ENCODE measurements at places on chromosomes 2 and 18.

GRCh38 chr2:85596486-85597143 is 1.1 kb downstream of the RNF181 start:
- no peak for DNase-seq

DNA sequence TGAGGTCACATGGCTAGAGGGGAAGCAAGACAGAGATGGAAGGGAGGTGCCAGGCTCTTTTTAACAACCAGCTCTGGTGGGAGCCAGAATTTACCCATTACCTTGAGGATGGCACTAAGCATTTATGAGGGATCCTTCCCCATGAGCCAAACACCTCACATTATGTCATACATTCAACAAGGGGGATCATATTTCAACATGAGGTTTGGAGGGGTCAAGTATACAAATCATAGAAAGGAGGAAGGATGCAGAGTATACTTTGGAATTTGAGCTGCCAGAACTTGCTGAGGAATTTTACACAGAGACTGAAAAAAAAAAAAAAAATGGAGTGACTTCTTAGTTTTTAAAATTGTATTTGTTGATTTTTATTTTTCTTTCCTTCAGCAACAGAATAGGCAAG is 891.4 kb downstream of the CCDC85A start:
- DNase-seq: no peak

GRCh38 chr2:75199428-75200011 is at the start of gene TACR1:
Gene TACR1 (minus strand): TSS chr2:75199520. CDS start chr2:75198934, 586 bp downstream.
- DNase-seq: peak; percentile 64

DNA sequence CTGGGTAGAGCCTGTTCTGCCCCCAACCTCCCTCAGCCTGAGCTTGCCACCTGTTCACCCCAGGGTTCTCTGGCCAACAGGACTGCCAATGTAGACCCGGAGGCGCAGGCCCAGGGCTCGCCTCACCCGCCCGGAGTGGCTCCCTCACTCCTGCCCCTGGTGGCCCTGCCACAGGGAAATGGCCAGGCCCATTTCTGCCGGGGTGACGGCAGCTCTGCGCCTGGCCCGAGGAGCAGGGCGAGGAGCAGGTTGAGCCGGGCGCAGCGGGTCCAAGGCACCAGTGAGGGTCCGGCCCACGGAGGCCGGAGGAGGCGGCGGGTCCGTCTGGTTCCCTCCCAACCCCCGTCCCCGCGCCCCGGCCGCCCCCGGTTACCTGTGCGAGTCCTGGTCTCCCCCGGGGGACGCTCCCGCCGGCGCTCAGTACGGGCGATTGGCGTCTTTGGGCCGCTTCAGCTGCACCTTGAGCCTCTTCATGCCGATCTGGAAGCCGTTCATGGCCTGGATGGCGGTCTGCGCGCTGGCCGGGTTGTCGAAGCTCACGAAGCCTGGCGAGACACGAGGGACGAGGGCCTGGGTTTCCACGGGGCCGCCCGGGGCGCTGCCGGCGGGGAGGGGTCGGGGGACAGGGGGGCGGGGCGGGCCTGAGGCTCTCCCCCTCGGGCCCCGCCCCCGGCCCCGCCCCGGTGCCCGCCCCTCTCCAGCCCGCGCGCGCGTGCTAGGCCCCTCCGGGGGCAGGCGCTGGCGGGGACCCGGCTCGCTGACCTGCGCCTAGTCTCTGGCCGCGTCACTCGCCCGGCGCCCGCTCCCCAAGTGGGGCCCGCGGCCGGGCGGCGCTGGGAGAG is 312.0 kb downstream of the CELF4 start:
- DNase-seq: no peak

DNA sequence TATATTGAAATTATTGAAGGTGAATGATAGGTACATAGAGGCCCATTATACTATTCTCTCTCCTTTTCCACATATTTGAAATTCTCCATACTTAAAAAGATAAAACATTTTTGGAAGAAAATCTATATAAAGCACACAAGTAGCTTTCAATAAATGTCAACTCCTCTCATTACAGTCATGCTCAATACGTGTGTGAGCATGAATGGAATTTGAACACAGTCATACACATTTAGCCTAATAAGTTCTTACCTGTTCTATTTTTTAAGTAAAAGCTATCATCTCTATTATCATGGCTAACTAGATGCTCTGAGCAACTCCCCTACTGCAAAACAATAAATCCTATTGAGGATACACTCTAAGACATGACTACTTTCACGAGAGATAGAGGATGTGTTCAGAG is 41.9 kb upstream of the SPATS2L start:
- DNase-seq: no peak

DNA sequence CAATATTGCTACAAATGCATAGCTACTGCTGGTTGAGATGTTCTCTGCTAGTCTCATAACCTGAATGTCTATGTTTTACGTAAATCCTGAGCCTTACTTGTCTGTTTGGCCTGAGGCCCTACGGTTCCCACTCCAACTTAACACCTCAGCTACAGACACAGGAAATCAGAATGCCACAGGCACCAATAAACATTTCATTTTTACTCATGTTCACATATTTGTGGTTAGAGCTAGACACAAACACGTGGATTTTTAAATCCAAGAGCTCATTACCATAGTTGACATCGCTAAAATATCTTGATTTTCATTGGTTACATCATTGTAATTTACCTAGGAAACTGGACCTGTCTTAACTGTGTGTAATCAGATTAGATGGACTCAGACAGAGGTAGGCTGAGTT is 263.8 kb upstream of the CDH19 start:
- no peak for DNase-seq

DNA sequence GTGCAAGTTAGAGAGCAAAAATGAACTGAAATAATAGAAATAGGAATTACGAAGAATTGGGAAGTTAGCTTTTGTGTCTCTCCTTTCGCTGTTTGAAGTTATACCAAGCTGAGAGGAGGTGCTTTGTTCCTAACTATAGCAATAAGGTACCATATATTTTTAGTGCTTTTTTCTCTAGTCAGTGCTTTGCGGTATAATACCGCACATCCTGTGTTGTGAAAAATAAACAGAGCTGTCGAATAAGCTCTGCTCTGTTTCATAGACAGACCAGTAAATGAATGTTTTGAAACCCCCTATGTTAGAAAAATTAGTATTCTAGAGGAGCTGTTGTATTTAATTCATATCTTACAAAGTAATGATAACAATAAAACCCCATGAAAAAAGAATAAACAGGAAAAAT is 130.8 kb downstream of the MAP4K4 start:
- DNase-seq: no peak

DNA sequence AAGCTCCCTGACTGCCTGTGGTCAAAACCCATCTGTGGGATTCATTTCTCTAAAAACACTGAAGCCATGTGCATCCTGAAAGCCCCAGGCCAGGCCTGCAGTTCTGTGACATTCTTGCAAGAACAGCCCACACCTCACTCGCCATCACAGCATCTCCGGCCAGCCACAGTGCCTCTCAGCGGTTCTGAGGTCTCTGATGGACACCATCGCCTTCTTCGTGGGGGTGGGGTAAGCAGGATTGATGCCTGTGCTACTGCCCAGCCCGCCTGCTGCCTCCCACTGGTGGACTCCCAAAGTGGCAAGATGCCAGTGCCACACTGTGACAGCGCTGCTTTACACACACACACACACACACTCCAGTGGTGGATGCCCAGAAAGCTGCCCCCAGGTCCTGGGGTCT is 5.2 kb upstream of the PRLH start:
- no peak for DNase-seq

DNA sequence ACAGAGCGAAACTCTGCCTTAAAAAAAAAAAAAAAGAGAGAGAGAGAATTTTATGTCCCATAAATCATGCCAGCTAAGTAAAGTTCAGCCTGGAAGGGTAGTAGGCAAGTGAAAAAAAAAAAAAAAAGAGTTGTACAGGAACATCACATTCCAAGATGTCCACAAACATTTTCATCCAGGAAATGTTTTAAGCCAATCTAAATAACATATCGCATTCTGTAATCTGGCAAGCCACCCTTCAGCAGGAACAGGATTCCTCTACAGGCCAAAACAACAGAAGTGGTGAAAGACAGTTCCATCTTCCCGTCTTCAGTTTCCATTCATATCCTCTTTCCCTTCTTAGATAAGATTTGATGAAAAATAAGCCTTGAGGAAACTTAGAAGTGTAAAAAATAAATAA is 1108.1 kb upstream of the DDX18 start:
- no peak for DNase-seq
